ENCODE measurements at places on chromosomes 6 and 20.
A peak's percentile ranks its signal among the peaks of the same experiment; 100 is the strongest.

DNA sequence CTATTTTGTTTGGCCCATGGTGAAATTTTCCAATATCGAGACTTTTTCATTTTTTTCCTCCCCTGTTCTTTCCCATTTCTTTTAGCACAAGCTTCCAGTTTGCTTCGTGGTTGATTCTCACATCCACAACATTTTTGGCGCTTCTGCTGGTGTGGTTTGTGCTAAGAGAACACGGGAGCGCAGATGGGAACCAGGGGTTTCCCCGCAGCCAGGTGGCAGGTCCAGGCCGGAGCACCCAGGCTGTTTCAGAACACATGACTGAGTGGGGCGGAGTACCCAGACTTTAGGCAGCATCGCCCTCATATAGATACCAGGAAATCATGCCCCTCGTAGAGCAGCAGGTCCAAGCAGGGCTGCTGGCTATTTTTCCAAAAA, 58.0 kb downstream of the SYTL3 start:
- DNase-seq: no peak

GRCh38 chr6:79981652-79982051, 22.8 kb upstream of the TTK start:
- no peak for DNase-seq

DNA sequence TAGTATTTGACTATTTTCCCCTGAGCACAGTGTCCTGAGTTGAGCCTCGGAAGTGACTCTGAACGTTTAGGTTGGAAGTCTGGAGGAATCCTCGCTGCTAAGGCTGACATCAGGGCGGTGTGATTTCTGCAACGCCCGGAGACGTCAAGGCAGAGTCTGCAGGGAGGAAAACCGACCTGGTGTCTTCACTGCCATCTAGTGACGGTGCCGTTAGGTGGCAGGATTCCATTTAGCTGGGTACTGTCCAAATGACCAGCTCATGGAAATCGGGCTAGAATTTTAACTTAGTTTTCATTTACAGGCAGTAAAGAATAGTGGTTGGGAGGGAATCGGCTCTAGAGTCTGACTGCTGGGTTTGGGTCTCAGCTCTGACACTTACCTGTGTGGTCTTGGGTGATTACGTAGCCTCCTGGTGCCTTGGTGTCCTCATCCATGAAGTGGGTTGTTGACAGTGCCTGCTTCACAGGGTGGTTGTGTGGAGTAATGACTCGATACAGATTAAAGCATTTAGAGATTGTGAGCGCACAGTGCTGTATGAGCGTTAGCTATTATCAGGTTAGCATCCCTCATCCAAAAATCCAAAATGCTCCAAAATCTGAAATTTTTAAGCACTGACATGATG, 35.0 kb downstream of the FOXF2 start:
- peak; percentile 62 for DNase-seq

- DNase-seq: peak; percentile 33
Measured at GRCh38 chr20:35561268-35561667, 19.4 kb downstream of the ERGIC3 start.

DNA sequence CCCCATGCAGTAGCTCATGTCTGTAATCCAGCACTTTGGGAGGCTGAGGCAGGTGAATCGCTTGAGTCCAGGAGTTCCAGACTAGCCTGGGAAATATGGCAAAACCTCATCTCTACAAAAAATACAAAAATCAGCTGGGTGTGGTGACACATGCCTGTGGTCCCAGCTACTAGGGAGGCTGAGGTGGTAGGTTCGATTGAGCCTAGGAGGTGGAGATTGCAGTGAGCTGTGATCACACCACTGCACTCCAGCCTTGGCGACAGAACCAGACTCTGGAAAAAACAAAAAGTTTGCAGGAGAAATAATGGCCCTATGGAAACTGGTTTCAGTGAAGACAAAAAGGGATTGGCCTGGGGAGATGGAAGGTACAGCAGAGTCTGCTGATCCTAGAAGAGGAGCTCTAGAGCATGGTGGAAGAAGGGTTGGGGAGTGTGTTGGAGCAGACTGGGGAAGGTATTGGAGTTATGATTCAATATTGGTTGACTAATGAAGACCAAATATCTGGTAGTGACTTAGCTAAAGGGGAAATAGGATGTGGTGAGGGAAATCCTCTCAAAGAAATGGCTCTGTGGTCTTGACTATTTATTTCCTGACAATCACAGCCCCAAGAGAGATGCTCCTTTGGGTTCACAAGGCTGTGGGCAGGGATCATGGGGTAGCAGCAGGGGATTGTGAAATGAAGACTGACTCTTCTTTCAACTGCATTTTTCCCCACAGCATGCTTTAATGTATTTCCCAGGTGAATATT, 281.9 kb downstream of the UTRN start:
- peak; percentile 28 for DNase-seq

GRCh38 chr6:75819776-75820487, 70.9 kb downstream of the MYO6 start:
- DNase-seq: no peak

GRCh38 chr20:63159826-63160640, 55.9 kb downstream of the YTHDF1 start:
- no peak for DNase-seq

DNA sequence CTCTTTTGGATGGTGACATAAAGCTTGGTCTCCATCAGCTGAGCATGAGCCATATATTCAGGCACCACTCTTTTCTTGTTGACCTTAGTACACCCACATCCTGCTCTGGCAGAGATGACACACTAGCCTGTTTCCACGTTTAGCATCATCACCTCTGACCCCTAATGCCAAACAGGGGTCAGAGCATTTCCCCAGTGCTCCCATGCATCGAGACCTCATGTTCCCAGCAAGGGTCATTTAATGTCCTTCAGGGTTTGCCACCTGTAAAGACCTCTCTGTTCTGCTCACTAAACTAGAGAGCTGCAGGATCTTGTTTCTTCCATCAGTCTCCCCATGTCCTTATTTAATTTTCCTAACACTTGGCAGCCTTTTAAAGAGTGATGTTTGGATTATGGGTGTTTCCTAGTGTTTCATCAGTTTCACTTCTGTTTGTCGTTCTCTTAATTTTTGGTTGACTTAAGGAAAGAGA, 97.5 kb downstream of the AIG1 start:
- no peak for DNase-seq

GRCh38 chr6:40855168-40855880, 183.7 kb downstream of the UNC5CL start:
- no peak for DNase-seq

DNA sequence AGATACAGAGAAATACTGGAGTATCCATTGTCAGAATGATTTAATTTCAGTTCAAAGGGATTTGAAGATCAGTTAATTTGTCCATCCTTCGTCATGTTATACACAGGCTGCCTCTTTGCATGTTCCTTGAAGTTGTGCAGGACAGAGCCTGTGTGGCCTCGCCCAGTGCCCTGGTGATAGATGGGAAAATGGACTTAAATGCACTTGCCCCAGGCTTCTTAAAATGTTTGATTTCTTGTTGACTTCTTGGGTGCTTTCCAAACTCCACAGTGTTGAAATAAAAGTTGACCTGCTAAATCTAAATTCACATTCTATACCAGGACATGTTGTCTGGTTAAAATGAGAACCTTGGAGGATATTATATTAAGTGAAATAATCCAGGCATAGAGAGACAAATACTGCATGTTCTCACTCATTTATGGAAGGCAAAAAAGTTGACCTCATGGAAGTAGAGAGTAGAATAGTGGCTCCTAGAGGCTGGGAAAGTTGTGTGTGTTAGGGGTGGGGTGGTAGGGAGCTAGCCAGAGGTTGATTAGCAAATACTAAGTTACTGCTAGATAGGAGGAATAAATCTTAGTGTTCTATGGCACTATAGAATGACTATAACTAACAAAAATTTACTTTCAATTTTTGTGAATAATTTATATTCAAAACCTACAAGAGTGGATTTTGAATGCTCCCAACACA, 25.3 kb downstream of the MARCKS start:
- DNase-seq: no peak

DNA sequence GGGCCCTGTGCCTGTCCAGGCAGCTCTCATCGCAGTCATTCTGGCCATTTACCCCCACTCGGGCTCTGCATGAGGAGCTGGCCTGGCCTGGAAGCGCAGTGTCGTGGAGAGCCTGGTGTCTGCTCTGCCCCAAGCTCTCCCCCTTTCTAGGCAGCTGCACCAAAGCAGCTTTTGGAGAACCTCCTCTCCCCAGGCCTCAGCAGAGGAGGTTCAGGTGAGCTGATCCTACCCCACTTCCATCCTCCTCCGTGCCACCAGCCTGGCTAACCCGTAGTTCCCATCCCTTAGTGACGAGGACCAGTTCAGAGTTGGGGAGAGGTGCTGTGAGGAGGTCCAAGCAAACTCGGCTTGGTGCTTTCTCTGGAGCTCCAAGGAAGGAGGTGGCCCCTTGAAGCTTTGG, 30.5 kb upstream of the PHACTR3 start:
- no peak for DNase-seq

- DNase-seq: no peak
Measured at GRCh38 chr6:4907602-4908001, 96.2 kb downstream of the RPP40 start.

DNA sequence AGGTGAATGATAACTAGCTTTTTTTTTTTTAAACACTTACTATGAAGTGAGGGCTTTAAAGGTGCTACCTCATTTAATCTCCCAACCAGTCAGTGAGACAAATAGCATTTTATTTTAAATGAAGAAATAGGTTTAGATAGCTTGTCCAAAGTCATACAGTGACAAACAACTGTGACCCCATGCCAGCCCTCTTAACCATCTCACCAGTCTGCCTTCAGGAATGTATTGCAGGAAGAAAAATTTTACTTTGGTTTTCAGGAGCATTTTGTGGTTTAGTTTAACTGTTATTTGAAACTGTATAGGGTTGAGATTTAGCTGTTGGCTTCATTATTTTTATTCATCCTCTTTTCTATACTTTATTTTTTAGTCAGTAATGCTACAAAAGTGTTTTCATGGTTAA, 18.6 kb downstream of the DSE start:
- no peak for DNase-seq

GRCh38 chr6:1747531-1747930, 137.8 kb downstream of the FOXC1 start:
- DNase-seq: no peak

- peak; percentile 33 for DNase-seq
Measured at GRCh38 chr6:90123831-90124230, 172.8 kb downstream of the BACH2 start.

DNA sequence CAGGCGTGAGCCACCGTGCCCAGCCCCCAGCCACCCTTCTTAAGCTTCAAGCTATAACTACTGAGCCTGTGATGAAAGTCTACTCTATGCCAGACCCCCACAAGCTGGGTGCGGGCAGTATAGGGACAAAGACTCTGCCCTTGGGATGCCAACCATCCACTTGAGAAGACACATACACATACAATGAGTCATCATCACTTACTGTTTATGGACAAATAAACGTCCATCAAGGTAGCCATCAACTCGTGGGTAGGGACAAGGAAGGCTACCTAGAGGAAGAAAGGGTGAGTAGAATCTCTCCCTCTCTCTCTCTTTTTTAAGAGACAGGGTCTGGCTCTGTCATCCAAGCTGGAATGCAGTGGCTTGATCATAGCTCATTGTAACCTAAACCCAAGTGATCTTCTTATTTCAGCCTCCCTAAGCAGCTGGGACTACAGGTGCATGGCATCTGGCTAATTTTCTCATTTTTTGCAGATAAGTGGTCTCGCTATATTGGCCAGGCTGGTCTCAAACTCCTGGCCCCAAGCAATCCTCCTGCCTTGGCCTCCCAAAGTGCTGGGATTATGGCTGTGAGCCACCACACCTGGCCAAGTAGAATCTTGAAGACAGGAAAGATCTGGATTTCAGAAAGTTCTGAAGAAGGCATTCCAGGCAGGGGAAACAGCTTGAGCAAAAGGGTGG, 2.6 kb upstream of the TP53INP2 start:
- DNase-seq: no peak

GRCh38 chr20:4787820-4788219, 66.1 kb downstream of the PRND start:
- DNase-seq: no peak

GRCh38 chr6:117204903-117205302, 60.5 kb upstream of the VGLL2 start:
- DNase-seq: no peak

- DNase-seq: no peak
Measured at GRCh38 chr20:38624084-38624483, 22.5 kb downstream of the ARHGAP40 start.

GRCh38 chr6:139534472-139535115, 160.1 kb upstream of the CITED2 start:
- no peak for DNase-seq

DNA sequence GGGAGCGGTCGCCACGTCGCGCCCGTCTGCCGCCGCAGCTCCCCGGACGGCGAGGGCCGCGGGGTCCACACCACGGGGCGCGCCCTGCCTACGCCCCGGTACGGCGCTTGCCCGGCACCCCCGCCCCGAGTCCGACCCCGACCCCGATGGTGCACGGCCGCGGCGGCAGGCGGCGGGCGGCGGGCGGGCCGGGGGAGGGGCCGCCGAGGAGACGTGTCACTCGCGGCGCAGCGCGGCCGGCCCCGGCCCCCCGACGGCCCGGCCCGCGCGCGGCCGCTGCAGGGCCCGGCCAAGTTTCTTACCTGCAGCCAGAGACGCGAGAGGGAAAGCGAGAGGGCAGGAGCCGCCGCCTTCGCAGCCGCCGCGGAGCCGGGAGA, 328 bp downstream of the RRBP1 start:
- no peak for DNase-seq

DNA sequence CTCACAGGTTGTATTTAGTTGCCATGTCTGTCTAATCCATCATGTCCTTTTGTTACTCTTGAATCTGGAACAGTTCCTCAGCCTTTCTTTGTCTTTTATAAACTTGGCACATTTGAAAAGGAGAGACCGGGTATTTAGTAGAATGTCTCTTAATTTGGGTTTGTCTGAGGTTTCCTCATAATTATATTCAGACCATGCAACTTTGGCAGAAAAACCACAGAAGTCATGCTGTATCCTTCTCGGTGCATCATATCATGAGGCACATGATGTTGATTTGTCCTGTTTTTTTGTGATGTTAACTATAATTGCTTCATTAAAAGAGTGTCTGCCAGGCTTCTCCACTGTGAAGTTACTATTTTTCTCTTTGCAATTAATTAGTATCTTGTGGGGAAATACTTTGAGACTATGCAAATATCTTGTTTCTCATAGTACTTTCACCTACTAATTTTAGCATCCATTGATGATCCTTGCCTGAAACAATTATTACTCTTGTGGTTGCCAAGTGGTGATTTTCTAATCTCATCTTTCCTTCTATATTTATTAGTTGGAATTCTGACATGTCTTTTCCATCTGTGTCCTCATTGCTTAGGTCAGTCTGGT, 837.3 kb downstream of the DHX35 start:
- peak; percentile 21 for DNase-seq

GRCh38 chr20:14780508-14780907, 443.1 kb upstream of the FLRT3 start:
- DNase-seq: peak; percentile 15
